Breast epithelium (tissue), 4 donors: ENCODE measurements at places on chromosomes 7 and 10. TPM values are rescaled to one million over a fixed set of nuclear protein-coding genes. Genes with fewer than 3 reads are reported as not detected.

MRLN gene
- total RNA-seq = not detected

PALS2 gene
- total RNA-seq = 17.8 TPM

ANKRD61 gene
- 0.33 TPM for total RNA-seq

KCP gene
- 0.33 TPM for total RNA-seq

TAS2R4 gene
- 4.2 TPM for total RNA-seq

TMEM176A gene
- 28.3 TPM for total RNA-seq

HMX2 gene
- total RNA-seq = not detected

HOXA7 gene
- total RNA-seq = 6.2 TPM

C1GALT1 gene
- total RNA-seq = 34.7 TPM

TBXAS1 gene
- 59.8 TPM for total RNA-seq

TMEM236 gene
- 0.59 TPM for total RNA-seq

OPN4 gene
- total RNA-seq = not detected

STEAP4 gene
- total RNA-seq = 73.1 TPM

SPDYE9 gene
- total RNA-seq = not detected

CYP3A5 gene
- total RNA-seq = 8.5 TPM

NCF1 gene
- 6.1 TPM for total RNA-seq

SPOCK2 gene
- 4.5 TPM for total RNA-seq

ARMC3 gene
- 0.33 TPM for total RNA-seq

BAIAP2L1 gene
- 1.3 TPM for total RNA-seq

TSPAN12 gene
- total RNA-seq = 6.6 TPM

PLCE1 gene
- total RNA-seq = 7.0 TPM
